ENCODE measurements at places on chromosomes 5 and 9.
A peak's percentile ranks its signal among the peaks of the same experiment; 100 is the strongest.

DNA sequence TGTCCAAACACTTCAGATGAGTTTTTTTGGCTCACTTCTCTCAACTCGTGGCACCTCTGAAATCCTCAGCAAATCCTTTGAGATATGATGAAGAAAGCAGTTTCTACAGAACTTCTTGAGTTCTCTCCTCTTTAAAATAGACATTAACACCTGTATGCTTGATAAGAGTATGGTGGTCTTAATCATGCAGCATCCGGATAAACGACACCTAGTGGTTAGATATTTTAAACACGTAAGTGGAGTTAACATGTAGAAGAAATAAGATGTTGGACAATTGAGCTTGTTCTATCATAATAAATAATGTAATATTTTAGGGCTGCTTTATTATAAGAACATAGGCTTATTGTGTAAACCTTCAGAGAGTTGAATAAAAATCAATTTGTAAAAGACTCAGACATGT lies 324.8 kb downstream of the CYLC2 start:
- no peak for DNase-seq

- DNase-seq, result no peak
Measured at GRCh38 chr9:134291961-134292871, 34.0 kb upstream of the RXRA start.

GRCh38 chr5:118647587-118647986 lies 340.8 kb downstream of the DTWD2 start:
- DNase-seq, result no peak

DNA sequence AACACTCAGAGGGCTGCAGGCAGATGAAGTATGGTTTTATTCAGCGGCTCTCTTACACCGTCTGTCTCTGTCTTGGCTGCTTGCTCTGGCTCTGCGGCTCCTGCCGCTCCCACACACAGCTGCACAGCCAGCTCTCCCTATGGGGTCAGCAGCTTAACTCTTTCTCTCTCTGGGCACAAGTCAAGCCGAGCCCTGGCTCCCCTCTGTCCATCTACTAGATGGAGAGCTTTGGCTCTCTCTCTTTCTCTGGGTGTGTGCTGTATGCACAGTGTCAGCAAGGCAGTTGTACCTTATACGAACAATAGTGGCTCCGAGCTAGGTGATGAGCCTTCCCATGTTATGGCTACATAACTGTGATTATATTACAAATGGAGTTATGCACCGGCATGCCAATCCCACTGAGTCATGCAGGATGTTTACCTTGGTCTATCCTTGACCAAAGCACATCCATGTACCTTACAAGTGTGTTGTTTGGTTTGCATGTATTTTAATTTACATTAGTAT lies 19.3 kb upstream of the PPP2CA start:
- no peak for DNase-seq

DNA sequence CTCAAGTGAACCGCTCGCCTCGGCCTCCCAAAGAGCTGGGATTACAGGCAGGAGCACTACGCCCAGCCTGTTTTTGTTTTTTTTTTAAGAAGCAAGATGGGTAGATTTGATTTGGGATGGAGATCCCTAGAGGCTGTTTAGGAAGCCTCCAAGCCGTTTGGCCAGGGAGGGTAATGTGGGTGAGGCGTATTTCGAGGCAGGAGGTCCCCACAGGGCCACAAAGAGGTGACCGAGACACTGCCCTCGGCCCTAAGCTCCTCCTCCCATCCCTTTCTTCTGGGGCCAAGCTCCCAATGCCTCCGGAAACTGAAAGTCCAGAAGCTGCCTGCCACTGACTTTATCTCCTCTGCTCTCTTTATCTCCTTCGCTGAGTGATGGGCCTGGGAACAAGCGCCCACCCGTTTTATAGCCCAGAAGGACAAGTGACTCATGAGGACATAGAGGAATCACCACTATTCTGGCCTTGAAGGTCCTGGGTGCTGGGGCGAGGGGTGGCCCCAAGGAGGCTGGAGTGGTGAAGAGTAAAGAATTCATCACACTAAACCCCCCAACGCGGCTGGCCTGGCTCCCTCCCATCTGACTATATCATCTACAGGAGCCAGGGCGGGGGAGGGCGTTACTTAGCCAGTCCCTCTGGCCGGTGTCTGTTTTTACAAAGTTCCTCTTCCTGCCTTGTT lies 2.0 kb upstream of the RALGDS start:
- DNase-seq, result no peak

- DNase-seq, result no peak
Measured at GRCh38 chr5:128538250-128539037, 399 bp upstream of the FBN2 start.

DNA sequence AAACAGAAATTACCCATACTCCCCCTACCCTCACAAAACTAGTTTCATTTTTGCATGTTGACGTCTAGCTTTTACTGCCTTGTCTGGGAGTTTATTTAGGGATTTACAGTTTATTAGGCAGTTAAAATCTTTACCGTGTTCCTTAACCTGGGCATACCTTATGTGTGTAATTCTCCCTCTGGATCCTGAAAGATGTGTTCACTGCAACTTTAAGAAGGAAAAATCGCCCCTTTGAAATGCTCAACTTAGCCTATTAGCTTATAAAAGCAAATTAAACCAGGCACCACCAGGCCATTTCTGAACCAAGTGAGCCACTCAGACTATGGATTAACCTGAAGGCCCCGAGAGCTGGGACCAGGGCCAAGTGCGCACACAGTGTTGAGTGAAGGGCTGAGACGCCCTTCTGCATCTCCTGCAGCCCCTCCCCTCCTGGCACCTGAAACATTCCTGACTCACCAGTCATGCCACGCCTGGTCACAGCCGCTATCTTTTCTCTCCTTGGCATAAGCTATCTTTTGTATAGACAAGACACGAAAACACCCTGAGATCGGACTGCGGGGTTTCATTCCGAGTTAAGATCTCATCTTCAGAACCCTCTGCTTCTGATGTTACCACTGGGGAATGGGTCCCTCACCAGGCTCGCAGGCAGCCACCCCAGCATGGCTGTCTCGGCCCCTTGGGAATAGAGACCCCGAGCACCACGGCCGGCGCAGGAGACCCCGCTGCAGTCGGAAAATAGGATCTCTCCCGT lies 111.9 kb downstream of the ROR2 start:
- DNase-seq, result peak; percentile 89

DNA sequence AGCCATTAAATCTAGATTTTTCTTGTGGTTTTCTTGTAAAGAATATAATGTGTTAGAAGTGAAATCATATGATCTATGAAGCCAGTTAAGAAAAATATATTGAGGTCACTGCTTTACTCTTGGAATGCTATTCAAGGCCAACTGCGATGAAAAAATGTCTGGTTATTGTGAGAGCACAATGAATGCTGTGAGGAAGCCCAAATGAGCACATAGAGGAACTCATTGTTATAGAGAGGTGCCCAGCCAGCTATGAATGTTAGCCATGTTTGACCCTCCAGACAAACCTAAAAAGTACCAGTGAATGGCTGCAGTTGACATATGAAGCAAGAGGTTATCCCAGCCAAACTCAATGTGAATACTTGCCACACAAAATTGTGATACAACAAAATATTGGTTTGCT lies 359.8 kb upstream of the FAM174A start:
- DNase-seq, result no peak

- DNase-seq, result no peak
Measured at GRCh38 chr5:169417676-169418075, 116.7 kb upstream of the SLIT3 start.

DNA sequence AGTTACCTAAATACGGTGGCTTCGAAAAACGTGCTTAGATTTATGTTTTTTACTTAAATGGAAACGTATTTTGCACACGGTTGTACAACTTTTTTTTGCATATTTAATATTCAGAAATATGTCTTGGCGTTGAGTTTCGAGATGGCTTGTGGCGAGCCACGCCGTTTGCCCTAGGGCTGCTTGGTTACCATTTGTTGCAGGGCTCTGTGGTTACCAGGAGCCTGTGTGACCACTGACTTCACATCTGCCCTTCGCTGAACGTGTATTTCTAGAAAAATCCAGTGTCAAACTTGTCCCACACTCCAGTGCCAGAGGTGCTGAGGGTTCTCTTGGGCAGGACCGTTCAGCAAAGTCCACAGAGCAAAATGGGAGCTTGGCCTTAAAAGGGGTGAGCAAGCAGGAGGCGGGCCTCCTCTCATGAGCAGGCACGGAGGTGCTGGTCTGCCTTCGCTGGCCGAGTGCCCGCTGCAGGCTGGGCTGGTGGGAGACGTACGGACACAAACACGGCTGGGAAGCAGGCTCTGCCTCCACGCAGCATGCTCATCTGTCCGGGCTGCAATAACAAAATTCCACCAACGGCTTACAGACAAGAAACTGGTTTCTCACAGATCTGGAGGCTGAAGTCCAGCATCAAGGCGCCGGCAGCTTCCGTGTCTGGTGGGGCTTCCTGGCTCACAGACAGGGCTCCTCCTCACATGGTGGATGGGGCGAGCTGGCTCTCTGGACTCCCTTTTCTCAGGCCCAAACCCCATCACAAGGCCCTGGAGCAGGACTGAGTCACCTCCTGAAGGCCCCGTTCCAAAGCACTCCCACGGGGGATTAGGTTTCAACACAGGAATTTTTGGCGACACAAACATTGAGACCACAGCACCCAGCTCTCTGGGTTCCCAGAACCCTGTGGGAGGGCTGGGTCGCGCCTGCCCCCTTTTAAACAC lies 5.4 kb downstream of the MRPL36 start:
- no peak for DNase-seq

DNA sequence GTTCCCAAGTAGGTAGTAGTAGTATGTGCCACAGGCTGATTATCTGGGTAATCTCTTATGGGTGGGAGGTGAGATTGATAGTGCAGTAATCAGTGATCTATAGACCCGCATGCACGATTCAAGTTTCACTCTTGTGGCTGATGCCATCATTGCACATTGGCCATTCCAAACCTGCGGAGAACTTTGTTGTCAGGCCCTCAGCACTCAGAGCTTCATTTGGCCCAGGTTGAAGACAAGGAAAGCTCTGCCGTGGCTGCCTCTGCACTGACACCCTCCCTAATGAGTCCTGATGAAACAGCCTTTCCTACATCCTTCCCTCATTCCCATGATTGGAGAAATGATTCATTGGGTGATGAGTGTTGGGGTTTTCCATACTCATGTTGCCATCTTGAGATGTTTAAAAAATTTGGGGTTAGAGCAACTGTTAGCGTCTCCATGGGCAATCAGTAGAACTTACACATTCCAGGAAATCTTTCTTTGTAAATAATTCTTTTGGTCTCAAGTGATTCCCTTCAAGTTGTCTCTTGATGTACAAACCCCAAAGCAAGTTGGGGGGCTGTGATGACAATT lies 22.9 kb downstream of the PROP1 start:
- DNase-seq, result no peak

GRCh38 chr5:138925090-138925635 lies 50.0 kb upstream of the LRRTM2 start:
- DNase-seq, result no peak

GRCh38 chr5:32330126-32330971 lies 17.6 kb upstream of the MTMR12 start:
- peak; percentile 68 for DNase-seq

- DNase-seq, result no peak
Measured at GRCh38 chr5:127396490-127397155, 106.0 kb downstream of the MEGF10 start.

DNA sequence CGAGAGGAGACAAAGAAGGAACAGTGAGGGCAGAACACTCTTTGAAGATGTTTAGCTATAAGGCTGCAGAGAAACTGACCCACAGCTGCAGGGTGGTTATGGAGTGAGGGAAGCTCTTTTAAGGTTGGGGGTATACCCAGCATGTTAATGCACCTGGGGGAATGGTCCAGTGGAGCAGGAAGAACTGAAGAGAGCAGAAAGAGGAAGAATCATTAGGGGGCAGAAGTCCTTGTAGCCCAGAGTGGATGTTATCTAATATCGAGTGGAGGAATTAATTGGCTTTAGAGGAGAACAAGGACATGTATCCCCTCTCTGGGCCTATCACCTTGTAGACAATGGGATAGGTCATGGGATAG lies 7.7 kb downstream of the IL4 start:
- DNase-seq, result no peak

GRCh38 chr5:109298794-109299193 lies 111.0 kb downstream of the PJA2 start:
- DNase-seq, result no peak

DNA sequence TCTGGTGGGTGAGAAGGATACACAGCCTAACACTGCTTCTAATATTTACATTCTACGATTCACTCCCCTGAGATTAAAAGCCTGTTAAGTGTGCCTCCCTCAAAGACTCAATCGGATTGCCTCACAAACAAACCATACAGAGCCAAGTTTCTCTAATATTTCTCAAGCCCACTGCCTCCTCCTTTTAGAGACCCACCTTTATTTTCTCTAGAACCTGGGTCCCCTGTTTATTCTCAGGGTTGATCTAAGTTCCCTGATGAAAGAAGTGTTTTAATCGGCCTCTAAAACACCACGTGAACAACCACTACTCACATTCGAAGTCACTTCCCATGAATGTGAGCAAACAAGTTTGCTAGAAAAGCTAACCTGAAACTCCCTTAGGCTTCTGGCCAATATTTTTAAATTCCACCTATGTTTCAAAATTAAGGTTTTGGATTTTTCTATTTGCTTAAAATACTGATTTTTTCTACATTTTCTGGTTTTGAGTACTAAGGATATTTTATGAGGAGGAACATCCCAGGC lies 76.5 kb downstream of the GLIS3 start:
- DNase-seq, result no peak

GRCh38 chr5:157390551-157391297 lies 69.3 kb upstream of the NIPAL4 start:
- peak; percentile 51 for DNase-seq

DNA sequence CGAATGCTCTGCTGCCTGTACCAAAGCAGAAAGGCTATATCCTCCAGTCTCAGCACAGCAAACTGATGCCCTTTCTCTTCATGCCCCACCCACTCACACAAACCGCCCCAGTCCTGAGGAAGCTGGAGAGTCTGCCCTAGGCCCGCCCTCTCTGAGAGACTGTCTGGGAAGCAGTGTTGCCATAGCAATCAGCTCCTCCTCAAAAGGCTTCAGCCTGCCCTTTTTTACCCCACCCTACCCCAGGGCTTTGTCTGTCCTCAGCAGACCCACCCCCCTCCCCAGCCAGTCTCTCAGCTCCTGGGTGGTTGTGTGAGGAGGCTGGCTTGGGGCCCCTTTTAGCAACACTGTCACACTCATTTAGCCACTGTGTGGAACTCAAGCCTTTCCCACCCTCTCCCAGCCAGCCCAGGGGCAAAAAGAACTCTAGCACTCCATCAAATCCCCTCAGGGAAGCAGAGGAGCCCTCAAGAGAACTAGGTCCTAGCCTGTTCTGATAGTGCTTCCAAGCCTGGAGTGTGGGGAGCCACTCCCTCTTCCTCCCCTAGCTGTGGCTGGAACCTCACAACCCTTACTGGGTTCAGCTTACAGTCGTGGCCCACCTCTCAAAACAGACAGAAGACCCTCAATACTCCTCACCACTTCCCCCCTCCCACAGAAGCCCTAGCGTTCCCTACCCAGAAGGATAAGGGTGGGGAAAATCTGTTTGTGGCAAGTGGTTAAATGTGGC lies 1.4 kb downstream of the ATOSB start:
- no peak for DNase-seq
